Stimulated activated CD4-positive, alpha-beta T cell treated with anti-CD3 and anti-CD28 coated beads, Interleukin-2, amount 100 ng/mL, for 24 hours (primary cell): ENCODE measurements at places on chromosomes 6 and 20.

DNA sequence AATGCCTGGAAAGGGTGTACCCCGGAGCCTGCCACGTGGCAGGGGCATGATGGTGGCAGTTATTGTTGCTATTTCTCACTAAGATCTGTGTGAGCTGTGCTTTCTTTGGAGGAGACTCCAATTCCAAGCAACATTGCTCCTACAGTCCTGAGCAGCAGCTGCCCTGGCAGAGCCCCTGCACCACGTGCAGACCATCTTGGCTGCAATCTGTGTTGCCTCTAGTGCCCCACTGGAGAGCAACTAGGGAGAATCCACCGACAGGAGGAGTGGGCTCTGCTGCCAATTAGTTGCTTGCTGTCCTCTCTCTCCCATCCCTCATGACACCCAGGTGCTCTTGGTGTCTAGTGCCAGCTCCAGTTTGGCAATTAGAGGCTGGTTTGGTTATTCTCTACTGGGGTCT, 116.0 kb downstream of the PXDC1 start:
- no peak for DNase-seq

- no peak for DNase-seq
Observed at GRCh38 chr6:7467007-7467897, 74.2 kb upstream of the DSP start.

GRCh38 chr6:18308070-18308735, 43.9 kb upstream of the DEK start:
- no peak for DNase-seq

DNA sequence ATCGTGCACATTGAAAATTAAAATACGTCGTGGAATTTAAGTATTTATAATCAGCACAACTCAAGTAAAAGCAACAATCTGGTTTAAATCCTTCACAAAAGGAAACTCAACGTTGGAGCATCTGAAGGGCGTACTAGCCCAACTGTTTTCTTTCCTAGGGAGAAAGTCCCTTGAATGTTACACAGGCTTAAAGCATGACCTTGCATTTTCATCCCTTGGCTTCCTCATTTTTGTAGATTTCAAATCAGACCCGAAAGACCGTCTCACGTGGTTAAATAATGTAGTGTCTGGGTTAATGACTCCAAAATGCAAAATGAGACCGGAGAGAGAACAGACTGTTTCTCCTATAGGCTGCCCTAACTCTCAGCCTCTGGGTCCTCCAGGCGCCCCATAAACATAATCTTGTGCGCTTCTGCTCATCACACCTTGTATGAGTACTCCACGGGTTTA, 249.2 kb upstream of the RREB1 start:
- no peak for DNase-seq

DNA sequence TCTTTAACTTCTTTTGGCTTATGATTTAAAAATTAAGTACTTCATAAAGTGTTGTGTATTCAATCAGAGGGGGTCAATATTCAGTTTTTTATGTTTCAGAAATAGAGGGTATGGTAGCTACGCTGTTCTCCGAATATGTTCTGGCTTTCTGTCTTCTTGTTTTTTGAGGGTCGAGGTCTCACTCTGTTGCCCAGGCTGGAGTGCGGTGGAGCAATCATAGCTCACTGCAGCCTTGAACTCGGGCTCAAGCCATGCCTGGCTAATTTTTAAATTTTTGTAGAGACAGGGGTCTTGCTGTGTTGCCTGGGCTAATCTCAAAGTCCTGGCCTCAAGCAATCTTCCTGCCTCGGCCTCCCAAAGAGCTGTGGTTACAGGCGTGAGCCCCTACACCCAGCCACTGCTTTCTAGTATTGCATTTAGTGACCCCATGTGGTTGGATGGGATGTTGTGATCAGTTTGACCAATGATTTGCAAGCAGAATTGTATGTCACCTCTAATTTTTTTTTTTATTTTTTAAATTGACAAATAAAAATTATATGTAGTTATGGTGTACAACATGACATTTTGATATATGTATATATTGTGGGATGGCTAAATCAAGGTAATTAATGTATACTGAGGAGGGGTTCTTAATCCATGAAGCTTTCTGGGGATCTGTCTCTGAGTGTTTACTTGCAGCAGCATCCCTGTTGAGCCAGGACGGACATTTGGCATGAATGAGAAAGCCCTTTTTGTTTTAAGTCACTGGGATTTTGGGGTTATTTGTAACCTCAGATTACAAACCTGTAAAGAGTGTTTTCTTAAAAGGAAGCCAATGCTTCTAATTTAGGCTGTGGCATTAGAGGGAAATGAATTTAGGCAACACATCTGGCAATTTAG, 38.5 kb upstream of the DEK start:
- no peak for DNase-seq

DNA sequence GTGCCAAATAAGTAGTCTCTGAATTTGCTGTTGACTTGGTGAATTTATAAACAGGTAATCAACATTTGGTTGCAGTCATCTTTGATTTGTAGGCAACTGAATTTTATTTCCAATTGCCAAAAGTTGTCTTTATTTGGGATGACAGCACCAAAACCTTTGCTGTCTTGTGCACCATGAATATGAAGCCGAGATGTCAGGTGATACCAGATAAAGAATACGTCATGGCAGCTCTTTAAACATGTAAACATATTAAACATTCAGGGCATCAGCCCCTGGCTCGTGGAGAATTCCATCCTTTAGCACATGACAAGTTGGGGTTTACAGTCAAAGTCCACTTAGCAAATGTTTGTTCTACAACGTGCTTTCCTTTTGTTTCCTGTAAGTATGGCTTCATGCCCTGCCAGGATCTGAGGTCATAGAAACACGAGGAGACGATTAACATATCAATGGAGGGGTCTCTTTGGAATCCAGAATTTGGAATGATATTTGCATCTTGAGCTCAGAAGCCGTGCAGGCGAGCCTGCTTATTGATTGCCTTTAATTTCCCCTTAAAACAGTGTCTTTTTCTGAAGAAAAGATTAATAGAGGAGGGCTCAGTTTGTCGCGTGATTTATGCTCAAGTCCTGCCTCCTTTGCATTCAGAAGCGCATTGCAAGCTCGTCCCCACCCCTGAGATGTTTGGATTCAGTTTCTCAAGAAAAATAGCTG, 170.2 kb upstream of the ZNF217 start:
- no peak for DNase-seq

DNA sequence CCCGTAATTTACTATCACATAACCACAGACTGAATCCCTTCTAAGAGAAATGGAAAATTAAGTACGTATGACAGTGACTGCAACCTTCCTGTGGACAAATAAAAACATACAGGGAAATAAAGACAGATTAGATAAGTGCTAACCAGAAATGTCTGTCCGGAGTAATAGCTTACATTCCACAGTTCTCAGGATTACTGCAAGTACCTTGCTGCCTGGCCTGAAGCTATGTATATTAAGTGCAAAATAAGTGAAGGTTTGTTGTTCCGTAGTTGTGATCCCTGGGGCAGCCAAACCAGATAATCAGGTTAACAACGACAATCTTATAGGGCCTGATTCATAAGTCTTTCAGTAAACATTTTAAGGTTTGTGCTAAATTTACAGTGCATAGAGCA, 2.8 kb downstream of the NEDD9 start:
- no peak for DNase-seq

GRCh38 chr6:41228616-41229015, 467 bp downstream of the TREML4 start:
- DNase-seq = no peak
